K562 (cell line): ENCODE measurements at places on chromosomes 1 and 21. TPM values are rescaled to one million over a fixed set of nuclear protein-coding genes. Genes with fewer than 3 reads are reported as not detected.
A peak's percentile ranks its signal among the peaks of the same experiment; 100 is the strongest.

Gene TSPAN1
- total RNA-seq, result 0.38 and 0.58 TPM in 2 replicates

Gene FCGR2B
- 2.4 and 3.1 TPM in 2 replicates for total RNA-seq

Gene CR1L
- total RNA-seq, result 30.0 and 33.7 TPM in 2 replicates

Gene OR2L3
- total RNA-seq, result not detected in 2 replicates

Gene MLLT11
- total RNA-seq, result 19.4 and 20.5 TPM in 2 replicates

- no peak for DNase-seq
- no peaks in the 10 kb centered on the region for H3K27me3 ChIP-seq
- H3K36me3 ChIP-seq, result peaks cover 49% of the 10 kb centered on the region
Measured at GRCh38 chr1:42956739-42957138, 1.9 kb downstream of the SLC2A1 start.

- H3K4me1 ChIP-seq, result peaks cover 9% of the 10 kb centered on the region; the same call in 1 of the 2 replicates
- H3K27me3 ChIP-seq, result no peaks in the 10 kb centered on the region
- no peaks in the 10 kb centered on the region for H3K36me3 ChIP-seq
- DNase-seq, result no peak
- H3K4me3 ChIP-seq, result no peak overlapping the region
Measured at GRCh38 chr1:201004732-201005131, 18.8 kb downstream of the KIF21B start.

DNA sequence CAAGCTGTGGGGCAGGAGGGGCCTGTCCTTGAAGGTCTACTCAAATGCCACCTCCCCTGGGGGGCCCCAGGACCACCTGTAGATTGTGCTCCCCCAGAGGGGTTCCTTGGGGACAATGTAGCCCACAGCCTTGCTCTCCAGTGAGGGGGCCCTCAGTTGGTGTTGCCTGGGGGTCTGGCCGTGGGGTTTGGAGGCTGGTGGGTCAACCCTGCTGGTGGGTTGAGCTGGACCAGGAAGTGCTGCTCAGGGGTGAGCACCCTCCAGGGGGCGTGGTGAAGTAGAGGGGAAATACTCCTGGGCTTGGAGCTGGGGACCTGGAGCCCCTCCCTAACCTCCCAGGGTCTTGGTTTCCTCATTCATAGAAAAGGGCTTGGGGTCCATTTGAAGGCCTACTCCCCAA, 143.6 kb upstream of the WNT4 start:
- peaks cover 20% of the 10 kb centered on the region for H3K4me1 ChIP-seq
- H3K36me3 ChIP-seq, result no peaks in the 10 kb centered on the region
- peak overlapping the region; percentile 53; the same call in 1 of the 3 replicates for H3K27ac ChIP-seq
- peaks cover 17% of the 10 kb centered on the region for H3K27me3 ChIP-seq
- no peak overlapping the region for H3K4me3 ChIP-seq
- peak; percentile 48 for DNase-seq

GRCh38 chr1:202661136-202661845, 49.0 kb downstream of the SYT2 start:
- no peak for DNase-seq
- H3K4me3 ChIP-seq, result no peak overlapping the region
- H3K36me3 ChIP-seq, result no peaks in the 10 kb centered on the region
- H3K4me1 ChIP-seq, result no peaks in the 10 kb centered on the region
- no peak overlapping the region for H3K27ac ChIP-seq

DNA sequence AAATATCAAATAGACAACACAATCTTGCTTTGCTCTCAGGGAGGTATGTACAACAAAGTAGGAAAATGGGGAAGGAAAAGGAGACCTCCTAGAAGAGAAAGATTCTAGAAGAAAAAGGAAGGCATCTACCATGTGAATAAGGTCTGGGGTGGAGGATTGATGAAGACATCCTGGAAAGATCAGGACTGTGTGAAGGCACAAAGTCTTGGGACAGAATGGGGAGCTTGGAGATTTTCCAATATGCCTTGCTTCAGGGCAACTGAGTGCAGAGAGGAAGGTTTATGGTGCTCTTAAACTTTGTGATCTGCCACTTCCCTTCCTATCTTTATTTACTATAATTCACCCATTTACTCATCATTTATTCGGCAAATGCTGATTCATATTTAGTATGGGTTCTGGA, 352.0 kb downstream of the PLPP3 start:
- H3K27ac ChIP-seq, result no peak overlapping the region
- H3K36me3 ChIP-seq, result no peaks in the 10 kb centered on the region
- no peaks in the 10 kb centered on the region for H3K27me3 ChIP-seq
- H3K4me1 ChIP-seq, result no peaks in the 10 kb centered on the region
- no peak overlapping the region for H3K4me3 ChIP-seq

- peak overlapping the region; percentile 76 for H3K27ac ChIP-seq
- peak; percentile 40 for DNase-seq
- peak overlapping the region; percentile 81 for H3K4me3 ChIP-seq
- peaks cover 27% of the 10 kb centered on the region; the same call in 2 of the 3 replicates for H3K36me3 ChIP-seq
- H3K27me3 ChIP-seq, result no peaks in the 10 kb centered on the region
- H3K4me1 ChIP-seq, result peaks cover 16% of the 10 kb centered on the region; the same call in 2 of the 3 replicates
Measured at GRCh38 chr1:228109962-228110488, 926 bp upstream of the MRPL55 start.

- no peak for DNase-seq
- H3K4me3 ChIP-seq, result no peak overlapping the region
- no peaks in the 10 kb centered on the region; the same call in 1 of the 2 replicates for H3K4me1 ChIP-seq
- no peaks in the 10 kb centered on the region for H3K36me3 ChIP-seq
Measured at GRCh38 chr1:206887701-206888100, 9.5 kb upstream of the IL24 start.

DNA sequence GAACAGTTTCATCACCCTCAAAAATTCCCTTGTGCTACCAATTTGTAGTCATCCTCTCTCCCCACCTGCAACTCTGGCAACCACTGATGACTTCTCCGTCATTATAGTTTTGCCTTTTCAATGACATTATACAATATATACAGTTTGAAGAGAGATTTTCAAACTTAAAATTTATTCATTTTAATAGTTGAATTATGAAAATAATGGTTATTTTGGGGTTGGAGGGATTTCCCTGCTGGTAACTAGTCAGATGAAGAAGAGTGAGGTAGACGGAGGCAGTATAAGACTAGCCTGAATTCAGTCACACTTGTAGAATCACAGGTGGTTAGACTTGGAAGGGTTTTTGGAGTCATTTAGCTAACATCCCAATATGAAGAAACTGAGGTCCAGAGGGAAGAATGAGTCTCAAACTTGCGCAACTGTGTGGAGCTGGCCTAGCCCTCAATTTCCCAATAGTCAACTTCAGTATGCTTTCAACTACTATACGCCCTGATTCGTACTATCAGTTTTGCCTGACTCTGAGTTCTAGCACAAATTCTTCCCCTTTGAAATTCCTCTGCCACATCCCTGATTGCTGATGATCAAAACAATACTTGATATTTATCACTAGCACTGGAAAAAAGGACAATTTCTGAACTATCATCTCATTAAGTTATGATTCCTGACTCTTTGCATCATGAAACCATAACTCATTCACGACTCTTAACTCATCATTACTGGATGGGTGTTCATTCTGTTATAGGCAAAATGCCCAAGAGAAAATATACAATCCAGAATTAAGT, 54.2 kb downstream of the VANGL2 start:
- no peak overlapping the region for H3K27ac ChIP-seq
- no peaks in the 10 kb centered on the region for H3K27me3 ChIP-seq
- H3K36me3 ChIP-seq, result no peaks in the 10 kb centered on the region
- H3K4me1 ChIP-seq, result no peaks in the 10 kb centered on the region

- H3K27me3 ChIP-seq, result no peaks in the 10 kb centered on the region
- no peaks in the 10 kb centered on the region for H3K4me1 ChIP-seq
- no peaks in the 10 kb centered on the region for H3K36me3 ChIP-seq
Measured at GRCh38 chr1:71836904-71837303, 445.4 kb downstream of the NEGR1 start.

DNA sequence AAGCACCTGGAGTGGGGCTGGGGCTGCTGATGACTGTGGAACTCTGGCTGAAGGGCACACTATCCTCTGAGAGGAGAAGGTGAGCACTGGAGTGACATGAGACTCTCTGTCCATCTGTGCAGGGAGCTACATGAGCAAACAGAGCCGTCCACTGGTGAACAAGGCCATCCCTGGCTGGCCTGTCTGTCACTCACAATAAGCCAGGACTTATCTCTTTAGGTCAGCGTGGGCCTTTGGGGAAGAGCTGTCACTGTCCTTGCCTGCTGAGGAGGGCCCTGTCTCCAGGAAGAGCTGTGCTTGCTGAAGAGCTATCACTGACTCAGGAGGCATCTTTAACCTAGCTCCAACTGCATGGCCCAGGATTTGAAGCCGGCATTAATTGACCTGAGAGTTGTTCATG, 82.1 kb downstream of the FOXD2 start:
- DNase-seq, result no peak
- H3K27me3 ChIP-seq, result peaks cover 17% of the 10 kb centered on the region
- H3K36me3 ChIP-seq, result no peaks in the 10 kb centered on the region

GRCh38 chr1:246355411-246356230, 151.5 kb downstream of the SMYD3 start:
- H3K4me3 ChIP-seq, result no peak overlapping the region
